ENCODE measurements at places on chromosomes 6 and 20.

DNA sequence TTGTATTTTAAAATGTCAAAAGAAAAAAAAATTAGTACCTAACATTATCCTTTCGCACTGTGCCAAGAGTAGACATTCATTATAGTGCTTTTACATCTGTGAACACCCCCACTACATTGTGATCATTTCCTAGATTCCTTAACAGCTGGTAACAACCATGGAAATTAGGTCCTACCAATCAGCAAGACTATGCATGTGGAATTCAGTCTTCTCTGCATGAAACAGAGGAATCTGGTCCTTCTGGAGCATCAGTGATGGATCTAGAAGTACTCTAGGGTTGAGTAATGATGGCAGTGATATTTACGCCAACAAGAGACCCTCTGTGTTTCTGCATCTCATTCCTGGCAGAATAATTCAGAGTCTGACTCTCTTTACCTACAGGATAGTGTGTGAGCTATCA is 9.4 kb downstream of the OR12D1 start:
- no peak for DNase-seq

DNA sequence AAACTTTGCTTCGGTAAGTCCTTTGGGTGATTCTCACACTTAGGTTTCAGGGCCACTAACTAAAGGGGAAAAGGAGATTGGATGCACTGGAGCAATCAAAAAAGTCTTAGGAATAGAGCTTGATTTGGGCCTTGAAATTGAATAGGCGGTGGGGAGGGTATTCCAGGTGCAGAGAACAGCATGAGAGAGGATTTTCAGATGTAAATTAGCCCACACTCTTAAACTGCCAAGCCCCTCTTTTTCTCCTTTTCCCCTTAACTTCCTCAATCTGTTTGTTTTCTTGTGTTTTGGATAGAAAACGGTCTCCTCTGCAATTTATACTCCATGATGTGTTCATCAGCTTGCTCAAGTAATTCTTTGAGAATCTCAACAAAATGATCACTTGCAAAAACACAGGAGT is 62.1 kb upstream of the RIPOR2 start:
- DNase-seq, result no peak

- no peak for DNase-seq
Observed at GRCh38 chr6:162055365-162055764, 672.2 kb downstream of the PRKN start.

DNA sequence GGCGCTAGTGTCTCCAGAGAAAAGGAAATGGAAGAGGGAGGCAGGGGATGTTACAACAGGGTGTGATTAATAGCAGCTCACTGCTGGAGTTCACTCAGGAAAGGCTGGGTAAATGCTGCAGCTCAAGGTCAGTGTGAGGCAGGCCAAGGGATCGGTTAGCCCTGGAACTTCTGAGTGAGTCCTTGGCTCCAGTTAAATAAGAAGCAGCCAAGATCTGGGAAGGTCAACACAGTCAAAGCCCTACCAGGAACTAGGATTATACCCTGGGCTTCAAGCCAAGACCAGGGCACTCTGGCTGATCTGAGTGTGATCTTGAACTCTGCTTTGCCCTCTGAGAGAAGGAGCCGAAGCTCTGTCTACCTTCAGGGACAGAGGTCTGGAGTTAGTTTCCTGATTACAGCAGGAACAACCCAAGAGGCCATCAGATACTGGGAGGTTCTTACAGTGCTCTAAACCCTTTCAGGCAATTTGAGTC is 44.3 kb downstream of the TPD52L1 start:
- DNase-seq, result no peak

- no peak for DNase-seq
Observed at GRCh38 chr20:64010711-64011237, 25.2 kb upstream of the C20orf204 start.

- no peak for DNase-seq
Observed at GRCh38 chr20:23540624-23541023, 27.7 kb downstream of the CST9L start.

GRCh38 chr6:11065436-11066202 is 21.5 kb upstream of the ELOVL2 start:
- DNase-seq, result no peak
